A549 treated with Mapracorat at 1 μM for 4 hours (cell line): ENCODE measurements at places on chromosomes 6 and 20. TPM values are rescaled to one million over a fixed set of nuclear protein-coding genes. Genes with fewer than 3 reads are reported as not detected.

The FOXQ1 gene
- 3.5 to 5.5 TPM (median 5.2 TPM) in 5 replicates for total RNA-seq

The PMEPA1 gene
- 154 to 362 TPM (median 345 TPM) in 5 replicates for total RNA-seq

The DDRGK1 gene
- 73.3 to 106 TPM (median 95.1 TPM) in 5 replicates for total RNA-seq

The SLC22A7 gene
- total RNA-seq, result not detected in 5 replicates

The GRM1 gene
- total RNA-seq, result 0.01 to 0.02 TPM in 2 of 5 replicates, not detected in the others

The GPLD1 gene
- 0.77 to 1.2 TPM (median 0.84 TPM) in 5 replicates for total RNA-seq

The RIMS1 gene
- total RNA-seq, result not detected in 5 replicates

The NTSR1 gene
- total RNA-seq, result 0.07 to 0.18 TPM (median 0.09 TPM) in 5 replicates

The ACTL10 gene
- 0.06 TPM in 1 of 5 replicates, not detected in the others for total RNA-seq

The GPX5 gene
- not detected in 5 replicates for total RNA-seq

The EPM2A gene
- total RNA-seq, result 2.9 to 3.7 TPM (median 3.3 TPM) in 5 replicates

The UBD gene
- total RNA-seq, result 0.33 to 1.0 TPM (median 0.87 TPM) in 5 replicates

The RAET1L gene
- 0.26 to 0.55 TPM (median 0.41 TPM) in 5 replicates for total RNA-seq
